ENCODE measurements at places on chromosomes 3 and 15.
A peak's percentile ranks its signal among the peaks of the same experiment; 100 is the strongest.

DNA sequence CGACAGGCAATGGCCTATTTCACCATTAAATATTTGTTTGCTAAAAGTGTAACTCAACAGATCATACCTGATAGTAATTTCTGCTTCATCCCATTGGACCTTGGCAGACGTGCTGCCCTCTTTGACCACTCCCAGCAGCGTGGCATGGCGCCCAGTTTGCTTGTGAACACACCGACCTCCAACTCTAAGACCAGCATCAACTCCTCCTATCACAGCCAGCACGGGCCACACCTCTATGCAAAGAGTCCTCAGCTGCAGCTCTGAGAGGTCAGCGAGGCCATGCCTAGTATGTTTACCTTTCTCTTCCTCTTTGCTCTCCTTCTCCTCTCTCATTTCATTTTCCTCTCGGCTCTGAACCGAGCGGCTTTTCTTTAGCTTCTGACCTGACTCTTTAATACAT, 80.6 kb downstream of the FBXL22 start:
- DNase-seq, result no peak

DNA sequence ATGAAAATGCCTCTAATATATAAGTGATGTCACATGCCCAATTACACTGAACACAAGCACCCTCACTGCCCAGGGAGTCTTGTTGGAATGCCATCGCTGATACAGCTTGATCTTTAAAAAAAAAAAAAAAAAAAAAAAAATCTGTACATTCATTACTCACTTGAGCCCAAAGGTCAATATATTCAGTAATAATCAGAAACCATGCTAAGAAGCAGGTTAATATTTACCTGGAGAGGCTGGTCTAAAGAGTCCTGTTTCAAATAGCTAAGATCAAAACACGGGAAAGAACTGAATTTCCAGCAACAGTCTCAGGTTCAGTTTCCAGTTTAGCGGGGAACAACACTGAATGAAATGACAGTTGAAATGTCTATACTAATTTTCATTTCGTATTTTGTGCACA, 109.9 kb downstream of the UACA start:
- no peak for DNase-seq

DNA sequence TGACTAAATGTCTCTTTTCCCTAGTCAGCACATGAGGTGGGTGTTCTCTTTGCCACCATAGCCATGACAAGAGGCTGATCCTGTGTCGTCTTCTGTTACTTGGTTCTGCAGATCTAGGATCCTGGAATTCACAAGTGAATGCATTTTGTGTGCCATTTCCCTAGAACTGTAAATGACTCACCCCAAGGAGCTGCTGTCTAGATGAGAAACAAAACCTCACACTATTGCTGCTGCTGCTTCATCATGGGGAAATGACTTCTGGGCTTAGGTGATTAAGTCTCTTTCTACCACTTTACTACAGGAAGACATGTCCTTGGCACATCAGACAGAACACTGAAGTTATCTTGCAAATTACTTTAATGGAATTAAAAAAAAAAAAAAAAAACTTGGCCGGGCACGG, 54.9 kb downstream of the SLCO3A1 start:
- no peak for DNase-seq

- peak; percentile 75 for DNase-seq
Measured at GRCh38 chr3:52056521-52056967, at the start of gene DUSP7. Gene DUSP7 (minus strand): TSS chr3:52056571. CDS start chr3:52056366, 205 bp downstream.

DNA sequence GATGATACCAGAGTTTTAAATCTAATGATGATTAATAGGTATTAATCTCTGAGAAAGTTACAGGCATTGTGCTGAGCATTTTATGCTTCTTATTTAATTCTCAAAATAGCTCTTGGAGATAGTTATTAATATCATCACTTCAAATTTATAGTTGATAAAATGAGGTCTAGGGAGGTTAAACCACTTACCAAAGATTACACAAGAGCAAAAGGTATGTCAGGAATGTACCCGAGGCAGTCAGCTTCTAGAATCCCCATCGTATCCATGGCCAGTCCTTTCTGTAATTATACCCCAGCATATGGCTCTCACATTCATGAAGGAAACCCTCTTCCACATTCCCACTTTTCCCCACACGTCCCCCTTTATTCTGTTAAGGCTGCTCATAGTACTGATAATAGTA, 421.3 kb downstream of the PYDC2 start:
- DNase-seq, result no peak

GRCh38 chr3:128587391-128587790, 63.2 kb downstream of the RPN1 start:
- DNase-seq, result no peak

GRCh38 chr3:56125358-56126005, 342.8 kb downstream of the ERC2 start:
- no peak for DNase-seq

DNA sequence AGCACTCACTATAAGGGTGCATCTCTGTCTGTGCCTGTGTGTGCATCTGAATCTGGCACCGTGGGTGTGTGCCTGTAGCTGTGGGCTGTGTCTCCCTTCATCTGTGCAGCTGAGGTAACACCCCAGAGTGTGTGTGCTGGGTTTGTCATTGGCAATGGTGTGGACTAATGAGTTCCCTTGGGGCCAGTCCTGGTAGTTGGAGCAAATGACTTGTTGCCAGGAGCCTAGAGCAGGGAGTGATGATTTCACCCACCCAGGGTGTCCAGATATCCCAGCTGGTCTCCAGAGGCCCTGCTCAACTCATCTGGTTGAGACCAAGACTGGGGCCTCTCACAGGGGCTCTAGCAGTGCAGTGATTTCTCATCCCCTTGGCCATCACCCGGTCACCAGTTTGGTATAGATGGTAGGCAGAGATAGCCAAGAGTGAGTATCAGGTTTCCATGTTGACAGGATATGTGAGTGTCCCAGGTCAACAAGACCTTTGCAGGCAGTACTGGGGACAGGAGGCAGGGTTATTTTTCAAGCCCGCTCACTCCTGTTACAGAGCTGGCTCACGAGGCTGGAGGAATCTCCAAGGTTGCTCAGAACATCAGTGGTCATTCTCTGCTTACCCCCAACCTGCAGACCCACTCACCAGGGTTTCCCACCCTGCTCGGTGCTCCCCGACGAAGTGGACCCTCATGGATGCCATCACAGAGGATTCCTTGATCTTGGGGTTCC, 4.1 kb upstream of the HDAC11 start:
- DNase-seq, result no peak

GRCh38 chr3:62255758-62256157, 117.6 kb downstream of the FEZF2 start:
- DNase-seq, result no peak
